ENCODE measurements at places on chromosomes 1 and 21.

GRCh38 chr1:222618001-222618879 lies at the start of gene MIA3:
MIA3 (plus strand) TSS chr1:222618097; CDS start chr1:222618111, 14 bp downstream.
- DNase-seq = peak; percentile 65

GRCh38 chr1:233241759-233242158 lies 53.8 kb downstream of the PCNX2 start:
- DNase-seq = no peak

GRCh38 chr1:200653022-200653462 lies 16.7 kb downstream of the DDX59 start:
- no peak for DNase-seq

GRCh38 chr1:68205794-68206358 lies 26.4 kb downstream of the WLS start:
- no peak for DNase-seq

DNA sequence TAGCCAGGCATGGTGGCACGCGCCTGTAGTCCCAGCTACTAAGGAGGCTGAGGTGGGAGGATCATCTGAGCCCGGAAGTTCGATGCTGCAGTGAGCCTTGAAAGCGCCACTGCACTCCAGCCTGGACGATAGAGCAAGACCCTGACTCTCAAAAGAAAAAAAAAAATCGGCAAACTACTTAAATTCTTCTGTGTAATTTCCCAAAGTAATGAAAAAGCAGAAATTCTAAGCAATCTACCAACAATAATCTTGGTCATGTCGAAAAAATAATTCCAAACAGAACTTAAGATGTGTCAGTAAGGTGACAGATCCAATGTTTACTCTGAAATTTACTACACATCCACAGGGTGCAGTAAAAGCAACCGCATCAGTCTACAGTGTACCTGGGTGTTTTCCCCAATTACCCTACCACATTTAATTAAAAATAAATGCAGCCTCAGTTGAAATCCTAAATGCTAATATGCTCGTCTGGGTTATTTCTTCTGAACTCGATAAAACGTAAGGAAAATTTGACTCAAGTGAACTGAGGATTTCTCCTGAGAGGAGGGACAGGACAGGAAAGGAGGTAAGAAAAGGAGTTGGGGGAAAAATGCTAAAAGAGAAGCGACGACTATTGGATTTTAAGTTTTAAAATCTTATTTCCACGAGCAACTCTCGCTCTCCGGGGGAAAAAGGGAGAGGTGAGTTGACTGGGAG lies 801 bp downstream of the EPRS1 start:
- no peak for DNase-seq

DNA sequence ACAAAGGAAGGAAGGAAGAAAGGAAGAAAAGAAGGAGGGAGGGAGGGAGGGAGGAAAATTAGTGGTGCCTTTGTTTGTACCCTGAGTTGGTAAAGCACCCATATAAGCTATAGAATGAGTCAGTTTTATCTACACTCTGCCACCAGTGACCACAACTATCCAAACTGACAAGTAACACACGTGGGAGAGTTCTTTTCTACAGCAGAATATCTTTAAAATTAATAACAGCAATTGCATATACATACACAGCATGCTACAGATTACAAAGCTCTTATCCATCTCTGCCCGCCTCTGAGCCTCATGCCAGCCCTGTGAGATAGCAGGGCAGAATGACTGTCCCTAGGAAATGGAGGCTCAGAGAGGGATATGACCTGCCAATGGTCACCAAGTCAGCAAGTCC lies 20.3 kb downstream of the CDCP2 start:
- no peak for DNase-seq

DNA sequence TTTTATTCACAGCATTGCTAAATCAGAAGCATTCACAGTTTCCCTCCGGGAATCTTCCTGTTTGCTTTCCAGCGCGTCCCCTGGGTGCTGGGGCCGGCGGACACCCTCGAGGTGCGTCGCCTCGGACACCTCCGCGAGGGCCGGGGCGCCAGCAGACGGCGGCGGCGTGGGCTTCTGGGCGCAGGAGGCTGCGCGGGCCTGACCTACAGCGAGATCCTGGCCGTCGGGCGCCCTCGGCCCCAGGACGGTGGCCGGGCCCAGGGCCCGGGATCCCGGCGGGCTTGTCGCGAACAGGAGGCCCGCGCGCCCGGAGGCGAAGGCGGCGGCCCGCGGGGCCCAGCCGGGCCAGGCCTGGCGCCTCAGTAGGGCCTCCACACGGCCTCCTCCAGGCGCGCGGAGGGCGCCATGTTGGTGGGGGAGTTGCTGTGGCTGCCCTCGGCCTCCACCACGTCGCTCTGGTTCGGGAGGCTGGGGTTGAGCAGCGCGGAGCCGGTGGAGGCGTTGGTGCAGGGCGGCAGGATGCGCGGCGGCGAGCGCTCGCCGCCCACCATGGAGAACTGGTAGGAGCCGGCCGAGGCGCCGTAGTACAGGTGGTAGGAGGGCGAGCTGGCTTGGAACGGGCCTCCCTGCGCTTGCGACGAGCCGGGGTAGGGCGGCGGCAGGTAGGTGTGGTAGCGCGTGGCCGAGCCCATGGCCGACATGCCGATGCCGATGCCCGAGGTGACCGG lies 123.1 kb downstream of the CLIC6 start:
- no peak for DNase-seq

DNA sequence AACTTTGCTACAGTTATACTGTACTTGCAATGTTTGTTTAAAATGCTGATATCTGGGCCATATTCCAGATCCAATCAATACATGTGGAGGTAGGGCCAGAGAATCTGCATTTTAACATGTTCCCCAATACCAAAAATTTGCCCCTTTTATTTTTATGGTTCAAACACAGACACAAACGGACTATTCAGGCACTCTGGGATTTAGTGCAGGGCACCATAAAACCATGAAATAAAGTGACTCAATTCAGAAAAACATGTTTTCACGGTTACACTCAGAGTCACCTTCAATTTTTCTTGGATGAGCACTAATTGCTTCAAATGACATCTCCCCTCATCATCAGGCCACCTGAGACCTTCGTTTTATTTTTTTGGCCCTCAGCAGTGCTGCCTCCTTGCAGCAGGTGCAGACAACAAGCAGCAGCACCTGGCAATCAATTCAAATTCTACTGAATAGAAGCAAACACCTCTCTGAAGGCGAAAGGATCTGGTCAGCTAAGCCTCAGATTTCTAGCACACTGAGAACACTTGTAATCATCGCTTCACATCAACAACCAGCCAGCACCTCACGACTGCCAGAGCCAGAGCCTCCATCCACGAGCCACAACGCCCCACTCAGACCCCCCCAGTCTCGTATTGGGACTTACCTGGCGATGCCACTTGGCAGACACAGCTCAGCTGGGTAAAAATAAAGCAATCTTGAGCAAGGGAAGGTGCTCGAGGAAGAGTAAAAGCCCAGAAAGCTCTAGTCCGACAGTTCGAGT lies 1.1 kb downstream of the ERO1B start:
- peak; percentile 25 for DNase-seq
